ENCODE measurements at places on chromosomes 3 and 15.

- DNase-seq, result no peak
Measured at GRCh38 chr15:61184431-61184830, 44.7 kb downstream of the RORA start.

DNA sequence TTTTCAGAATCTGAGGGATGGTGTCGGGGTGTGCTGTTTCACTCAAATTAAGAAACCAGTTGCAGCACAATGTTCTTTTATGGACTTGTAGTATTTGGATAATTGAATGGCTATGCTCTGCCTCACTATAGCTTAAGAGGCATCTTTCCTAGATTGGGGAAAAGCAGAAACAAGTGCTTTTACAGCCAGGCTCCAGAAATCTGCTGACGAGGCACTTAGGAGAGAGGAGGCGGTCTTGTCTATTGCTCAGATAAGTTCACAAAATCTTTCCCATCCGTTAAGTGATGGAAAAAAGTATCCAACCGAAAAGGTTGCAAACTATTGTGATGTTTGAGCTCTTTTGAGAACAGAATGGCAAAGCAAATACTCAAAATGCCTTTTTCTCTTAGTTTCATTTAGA lies 336.1 kb upstream of the RARB start:
- DNase-seq, result no peak

DNA sequence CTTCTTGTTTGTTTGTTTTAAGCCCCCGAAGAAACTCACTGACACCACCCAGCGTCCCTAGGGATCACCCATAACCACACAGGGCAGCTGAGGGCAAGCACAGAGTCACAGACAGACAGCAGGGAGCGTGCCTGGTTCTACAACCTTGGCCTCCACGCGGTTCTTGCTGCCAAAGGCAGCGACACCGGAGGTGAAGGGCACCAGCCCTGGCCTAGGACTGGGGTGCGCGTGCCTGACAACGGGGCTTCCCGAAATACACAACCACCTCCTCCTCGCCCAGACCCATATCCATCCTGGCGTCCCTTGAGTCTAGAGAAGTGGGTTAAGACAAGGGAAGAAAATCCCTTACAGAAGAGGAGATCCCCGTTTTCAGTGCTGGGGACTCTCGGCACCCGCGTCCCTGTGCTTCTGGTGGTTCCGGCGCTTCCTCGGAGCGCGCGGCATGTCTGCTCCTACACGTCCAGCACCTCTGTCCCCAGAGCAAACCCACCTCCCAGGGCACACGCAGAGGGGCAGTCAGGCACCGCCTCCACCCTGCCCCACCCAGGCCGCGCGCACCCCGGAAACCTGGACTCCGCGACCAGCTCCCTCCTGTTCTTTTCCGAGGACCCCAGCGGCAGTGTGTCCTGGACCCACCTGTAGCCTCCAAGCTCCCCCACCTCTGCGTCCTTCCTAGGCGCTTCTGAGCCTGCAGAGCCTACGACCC lies 911 bp downstream of the RFTN1 start:
- no peak for DNase-seq

DNA sequence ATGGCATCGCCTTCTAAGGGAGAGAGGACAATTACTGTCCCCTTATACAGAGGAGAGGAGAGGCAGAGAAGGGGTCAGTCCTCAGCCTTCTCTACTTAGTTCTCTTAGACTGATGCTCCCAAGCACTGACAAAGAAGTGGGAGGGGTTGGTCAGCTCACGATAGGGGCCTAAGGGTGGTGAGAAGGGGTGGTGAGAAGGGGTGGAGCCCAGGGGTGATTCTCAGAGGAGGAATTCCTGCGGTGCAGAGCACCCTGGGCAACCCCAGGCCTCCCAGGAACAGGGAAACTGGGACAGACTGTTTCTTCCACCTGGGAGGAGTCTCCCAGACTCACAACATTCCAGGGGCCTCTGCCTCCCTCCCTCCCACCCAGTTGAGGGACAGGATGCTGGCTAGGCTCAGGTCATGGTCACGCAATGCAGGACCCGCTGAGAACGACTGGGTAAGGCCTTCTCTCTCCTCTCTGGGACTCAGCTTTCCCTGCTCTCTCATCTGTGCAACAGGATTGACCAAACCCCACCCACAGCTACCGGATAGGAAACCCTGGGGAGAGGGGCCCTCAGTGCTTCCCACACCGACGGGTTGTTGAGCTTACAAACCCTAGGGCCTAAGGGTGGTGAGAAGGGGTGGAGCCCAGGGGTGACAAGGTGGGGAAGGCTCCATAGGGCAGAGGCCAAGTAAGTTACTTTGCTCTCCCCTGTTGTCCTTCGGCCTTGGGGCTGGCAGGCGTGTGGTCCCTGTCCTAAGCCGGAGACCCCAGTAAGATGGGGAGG lies 1.5 kb downstream of the TPRA1 start:
- no peak for DNase-seq

GRCh38 chr3:109851854-109852253 lies 514.5 kb upstream of the DPPA4 start:
- DNase-seq, result no peak

DNA sequence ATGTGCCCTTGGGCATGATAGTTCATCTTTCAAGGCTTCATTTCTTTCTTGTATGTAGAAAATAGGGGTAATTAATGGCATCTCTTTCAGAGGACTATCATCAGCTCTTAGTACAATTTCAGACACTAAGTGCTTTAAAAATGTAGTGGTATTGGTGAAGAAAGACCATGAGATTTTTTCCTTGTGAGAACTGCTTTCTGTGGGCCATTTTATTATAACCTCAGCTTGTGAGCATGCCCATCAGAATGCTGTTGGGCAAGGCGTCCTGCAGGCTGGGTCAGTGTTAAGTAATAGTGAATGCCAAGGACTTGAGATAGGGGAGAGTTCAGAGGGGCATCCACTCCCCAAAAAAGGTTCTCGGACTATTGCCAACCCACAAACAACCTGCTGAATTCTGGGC lies 187.9 kb downstream of the GHSR start:
- DNase-seq, result no peak

DNA sequence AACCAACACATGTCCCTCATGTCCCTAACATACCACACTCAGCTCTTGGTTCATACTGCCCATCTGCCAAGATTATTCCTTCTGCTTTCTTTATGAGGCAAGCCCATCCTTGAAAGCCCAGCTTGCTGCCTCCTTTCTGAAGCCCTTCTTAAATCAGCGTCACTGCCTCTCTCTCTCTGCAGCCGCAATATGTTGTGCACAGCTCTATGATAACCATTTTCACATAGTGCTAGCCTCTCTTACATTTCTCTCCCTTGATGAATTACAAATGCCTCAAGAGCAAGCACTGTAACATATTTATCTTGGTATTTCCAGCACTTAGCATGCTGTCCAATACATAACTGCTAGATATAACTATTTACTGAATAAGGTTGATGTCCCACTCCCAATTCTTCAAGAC lies 86.5 kb downstream of the TNIK start:
- DNase-seq, result no peak

GRCh38 chr3:79822076-79822475 lies 54.3 kb upstream of the ROBO1 start:
- DNase-seq, result no peak

- no peak for DNase-seq
Measured at GRCh38 chr3:73192036-73192738, 130.7 kb downstream of the EBLN2 start.

GRCh38 chr3:177646749-177647148 lies 449.5 kb upstream of the TBL1XR1 start:
- DNase-seq, result no peak

DNA sequence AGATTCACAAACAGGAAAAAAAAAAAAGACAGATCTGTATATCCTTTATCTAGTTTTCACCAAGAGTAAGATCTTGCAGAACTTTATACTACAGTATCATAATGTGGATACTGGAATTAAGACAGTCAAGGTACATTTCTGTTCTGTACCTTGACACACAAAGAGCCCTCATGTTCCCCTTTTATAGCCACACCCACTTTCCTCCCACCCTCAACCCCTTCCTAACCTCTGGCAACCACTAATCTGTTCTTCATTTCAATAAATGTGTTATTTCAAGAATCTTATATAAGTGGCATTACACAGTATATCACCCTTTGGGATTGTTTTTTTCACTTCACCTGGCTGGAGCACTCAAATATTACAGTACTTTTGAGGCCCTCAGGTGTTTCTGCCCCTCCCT lies 3.6 kb upstream of the RAB6B start:
- no peak for DNase-seq

DNA sequence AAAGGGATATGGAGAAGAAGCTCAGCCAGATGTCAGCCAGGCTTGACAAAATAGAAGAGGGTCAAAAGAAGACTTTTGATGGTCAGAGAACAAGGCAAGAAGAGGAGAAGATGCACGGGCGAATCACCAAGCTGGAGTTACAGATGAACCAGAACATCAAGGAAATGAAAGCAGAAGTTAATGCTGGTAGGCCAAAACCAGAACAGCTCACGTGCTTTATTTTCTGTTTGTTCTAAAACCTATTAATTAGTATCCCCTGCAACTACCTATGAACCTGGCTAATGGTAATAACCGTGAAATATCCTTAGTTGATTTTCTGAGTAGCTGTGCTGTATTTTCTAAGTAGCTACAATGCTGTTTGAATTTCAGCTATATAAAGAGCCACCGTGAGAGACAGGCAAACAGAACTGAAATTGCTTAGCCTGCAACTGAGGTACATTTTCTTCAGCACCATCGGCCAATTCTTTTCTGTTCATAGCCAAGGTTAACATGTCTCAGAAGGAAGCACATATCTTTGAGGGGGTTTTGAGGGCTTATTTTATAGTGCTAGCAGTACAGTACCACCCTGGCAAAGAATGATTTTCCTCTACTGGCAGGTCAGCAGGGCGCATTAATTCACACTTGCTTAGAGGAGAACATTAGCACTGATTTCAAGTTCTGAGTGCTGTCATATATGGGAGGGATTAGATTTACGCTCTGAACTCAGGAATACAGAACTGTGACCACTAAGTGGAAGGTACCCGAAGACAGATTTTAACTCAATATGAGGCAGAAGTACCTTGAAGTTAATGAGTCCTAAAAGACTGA lies 78.9 kb downstream of the FAM81A start:
- DNase-seq, result no peak

- DNase-seq, result no peak
Measured at GRCh38 chr15:35286721-35287120, 201.6 kb upstream of the NANOGP8 start.

DNA sequence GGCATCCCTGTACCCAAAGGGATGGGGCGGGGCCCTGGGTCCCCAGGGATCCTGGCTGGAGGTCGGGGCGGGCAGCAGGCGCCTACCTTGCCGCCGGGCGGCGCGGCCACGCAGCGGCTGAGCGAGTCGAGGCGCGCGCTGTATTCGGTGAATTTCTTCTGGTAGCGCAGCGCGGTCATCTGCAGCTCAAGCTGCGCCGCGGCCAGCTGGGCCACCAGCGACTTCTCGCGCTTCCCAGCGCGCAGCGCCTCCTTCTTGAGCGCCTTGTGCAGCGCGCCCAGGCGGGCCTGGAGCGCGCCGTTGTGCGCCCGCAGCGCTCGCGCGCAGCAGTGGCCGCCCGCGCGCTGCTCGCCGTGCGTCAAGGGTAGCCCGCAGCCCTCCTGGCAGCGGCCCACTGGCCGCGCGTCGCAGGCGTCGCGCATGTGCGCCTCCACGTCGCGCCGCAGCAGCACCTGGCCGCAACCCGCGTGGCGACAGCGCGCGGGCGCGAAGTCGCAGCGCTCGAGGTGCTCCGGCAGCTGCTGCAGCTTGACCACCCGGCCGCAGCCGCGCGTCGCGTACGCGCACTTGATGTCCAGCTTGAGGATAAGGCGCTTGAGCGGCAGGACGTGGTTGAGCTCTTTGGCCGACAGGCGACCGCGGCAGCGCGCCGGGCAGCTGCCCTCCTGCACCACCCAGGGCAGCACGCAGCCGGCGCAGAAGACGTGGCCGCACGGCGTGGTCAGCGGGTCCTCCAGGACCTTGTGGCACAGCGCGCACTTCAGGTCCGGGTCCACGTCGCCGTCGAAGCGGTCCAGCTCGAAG lies 522 bp downstream of the PDZRN3 start:
- peak; percentile 88 for DNase-seq

GRCh38 chr15:77295446-77295845 lies 124.5 kb downstream of the PEAK1 start:
- no peak for DNase-seq

- no peak for DNase-seq
Measured at GRCh38 chr15:100241572-100242482, 99.9 kb downstream of the ADAMTS17 start.

DNA sequence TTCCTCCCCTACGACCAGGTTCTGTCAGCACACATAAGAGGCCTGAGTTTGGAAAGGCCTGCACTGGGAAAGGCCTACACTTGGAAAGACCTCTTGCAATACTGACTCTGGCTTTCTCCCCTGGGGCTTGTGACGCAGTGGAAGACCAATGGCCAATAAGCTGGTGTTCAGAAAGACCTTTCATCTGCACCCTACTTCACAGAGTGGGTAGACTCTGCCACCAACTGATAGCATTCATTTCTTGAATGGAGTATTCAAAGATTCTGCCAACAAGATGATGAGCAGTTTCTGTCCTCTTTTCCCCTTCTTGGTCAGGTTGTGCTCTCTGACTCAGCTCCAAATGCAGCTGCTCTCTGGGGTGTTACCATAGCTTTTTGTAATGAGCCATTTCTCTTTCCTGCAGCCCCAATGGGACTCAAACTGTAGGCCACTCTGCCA lies 48.8 kb downstream of the TIPARP start:
- DNase-seq, result no peak

DNA sequence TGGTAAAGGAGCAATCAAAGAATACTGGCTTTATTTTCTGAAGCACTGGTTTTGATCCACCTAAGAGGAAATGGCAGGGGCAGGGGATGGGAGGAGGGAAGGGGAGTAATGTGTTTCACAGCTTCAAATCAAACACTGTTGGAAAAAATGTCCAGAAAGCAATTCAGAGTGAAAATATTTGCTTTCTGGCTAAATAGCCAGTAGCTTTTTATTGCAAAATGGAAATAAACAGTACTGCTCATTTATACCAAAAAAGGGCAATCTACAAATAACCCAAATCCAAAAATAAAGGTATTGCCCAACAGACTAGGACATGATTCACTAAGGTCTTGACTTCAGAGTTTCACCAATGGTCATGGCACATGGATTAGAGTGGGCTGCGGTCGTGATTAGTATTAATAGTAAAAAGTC lies 279.3 kb upstream of the THBS1 start:
- no peak for DNase-seq

DNA sequence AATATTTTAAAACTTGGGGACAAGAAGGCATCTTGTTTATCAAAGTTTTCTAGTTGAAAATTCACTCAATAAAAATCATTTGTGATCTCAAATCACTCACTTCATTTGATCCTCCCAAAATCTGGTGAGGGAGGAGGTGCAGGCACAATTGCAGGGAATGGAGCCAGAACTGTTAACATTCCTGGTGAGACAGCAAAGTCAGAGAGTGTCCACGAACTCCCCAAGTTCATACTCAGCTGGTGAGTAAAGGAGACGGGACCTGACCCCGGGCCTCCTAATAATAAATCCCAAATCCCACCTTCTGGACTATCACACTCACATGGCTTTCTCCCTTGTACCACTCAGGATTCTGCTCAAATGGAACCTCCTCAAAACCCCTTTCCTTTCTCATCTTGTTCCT lies 252.3 kb upstream of the LRTM1 start:
- no peak for DNase-seq

DNA sequence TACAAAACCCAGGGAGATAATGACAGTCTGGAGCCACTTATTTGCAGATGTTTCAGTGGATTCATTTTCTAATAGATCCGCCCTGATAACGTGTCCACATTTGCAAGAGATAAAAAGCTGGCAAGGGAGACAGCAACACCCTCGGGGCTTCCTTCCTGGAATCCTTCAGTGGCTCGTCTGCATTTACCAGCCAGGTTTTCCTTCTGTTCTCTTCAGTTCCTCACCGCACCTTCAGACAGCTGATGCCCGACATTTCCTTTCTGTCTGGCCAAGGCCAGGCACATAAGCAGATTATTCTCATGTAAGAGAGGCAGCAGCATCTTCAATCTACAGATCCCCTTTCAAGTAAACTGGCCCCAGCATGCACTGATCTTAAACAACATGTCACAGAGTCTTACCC lies 56.2 kb upstream of the SPATA12 start:
- no peak for DNase-seq

Data from hindlimb muscle (tissue), 1 donor.